SJSA1 (cell line): ENCODE measurements at places on chromosomes 1 and 21. TPM values are rescaled to one million over a fixed set of nuclear protein-coding genes. Genes with fewer than 3 reads are reported as not detected.

Gene OR2M7
- not detected in 2 replicates for total RNA-seq

DNA sequence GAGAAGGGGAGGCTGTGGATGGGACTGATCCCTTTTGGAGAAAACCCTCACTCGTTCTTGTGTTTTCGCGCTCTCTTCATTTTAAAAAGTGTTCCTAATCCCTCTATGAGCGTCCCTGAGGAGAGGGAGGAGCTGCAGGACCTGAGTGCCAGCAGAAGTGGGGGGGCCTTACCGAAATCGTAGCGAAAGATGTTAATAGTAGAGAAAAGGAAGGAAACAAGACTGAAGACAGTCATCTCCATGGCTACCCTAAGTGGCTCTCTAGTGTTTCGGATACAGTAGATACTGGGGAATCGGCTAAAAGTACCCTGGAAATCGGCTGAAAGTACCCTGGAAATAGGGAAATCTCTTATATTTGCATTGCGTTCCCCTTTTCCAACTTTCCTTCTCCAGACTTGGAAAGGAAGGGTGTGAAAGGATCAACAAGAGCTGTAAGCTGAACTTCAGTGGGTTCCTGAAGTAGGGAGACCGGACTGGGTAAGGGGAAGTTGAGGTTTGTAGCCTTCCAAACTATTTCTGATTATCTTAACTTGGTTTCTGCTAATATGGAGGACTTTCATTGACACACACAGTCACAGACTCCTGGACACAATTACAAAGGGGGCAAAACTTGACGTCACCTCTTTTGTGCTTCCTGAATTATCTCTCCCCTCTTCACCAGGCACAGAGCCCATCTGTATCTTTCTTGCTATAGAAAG is 486 bp upstream of the DSTYK start:
- H3K4me3 ChIP-seq = peak overlapping the region; percentile 88
- H3K4me1 ChIP-seq = peaks cover 13% of the 10 kb centered on the region
- DNase-seq = no peak

DNA sequence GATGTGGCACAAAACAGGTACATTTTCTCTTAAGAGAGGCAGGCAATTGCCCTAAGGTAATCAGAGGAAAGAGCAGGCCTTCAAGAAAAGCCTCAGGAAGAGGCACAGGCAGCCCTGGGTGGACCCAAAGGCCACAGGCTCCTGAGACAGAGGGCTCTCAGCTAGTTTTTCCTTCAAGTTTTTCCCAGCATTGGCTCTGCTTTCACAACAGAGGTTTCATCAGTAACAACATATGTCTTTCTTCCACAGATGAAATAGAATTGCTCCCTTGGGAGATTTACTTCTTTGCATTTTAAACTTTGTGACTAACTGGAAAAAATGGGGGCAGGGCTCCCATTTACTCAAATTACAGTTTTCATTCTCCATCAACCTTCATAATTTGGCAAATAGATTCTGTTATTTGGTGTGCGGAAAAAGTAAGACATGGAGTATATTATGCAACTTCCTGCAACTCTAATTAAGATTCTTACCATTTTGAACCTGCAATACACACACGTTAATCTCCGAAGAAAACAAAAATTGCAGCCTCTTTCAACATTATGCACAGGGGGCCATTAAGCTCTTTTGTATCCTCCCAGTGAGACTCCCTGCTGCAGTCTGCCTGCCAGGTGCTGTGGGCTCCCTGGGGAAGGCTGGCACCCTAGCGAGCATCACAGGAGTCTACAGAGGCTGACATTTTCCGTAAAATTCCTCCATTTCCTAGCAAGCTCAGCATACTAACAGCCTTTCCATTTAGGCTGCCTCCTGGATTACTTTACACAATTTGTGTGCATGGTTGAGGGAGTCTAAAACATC is 282.3 kb downstream of the USH2A start:
- H3K36me3 ChIP-seq = no peaks in the 10 kb centered on the region
- no peak overlapping the region for H3K4me3 ChIP-seq
- no peak for DNase-seq
- H3K4me1 ChIP-seq = no peaks in the 10 kb centered on the region
- no peak overlapping the region for H3K27ac ChIP-seq

- no peak overlapping the region for H3K27ac ChIP-seq
- peaks cover 56% of the 10 kb centered on the region for H3K36me3 ChIP-seq
- H3K27me3 ChIP-seq = no peaks in the 10 kb centered on the region
- no peak overlapping the region for H3K4me3 ChIP-seq
- H3K4me1 ChIP-seq = peaks cover 31% of the 10 kb centered on the region
Measured at GRCh38 chr1:11923069-11923826, 3.0 kb downstream of the KIAA2013 start.

DNA sequence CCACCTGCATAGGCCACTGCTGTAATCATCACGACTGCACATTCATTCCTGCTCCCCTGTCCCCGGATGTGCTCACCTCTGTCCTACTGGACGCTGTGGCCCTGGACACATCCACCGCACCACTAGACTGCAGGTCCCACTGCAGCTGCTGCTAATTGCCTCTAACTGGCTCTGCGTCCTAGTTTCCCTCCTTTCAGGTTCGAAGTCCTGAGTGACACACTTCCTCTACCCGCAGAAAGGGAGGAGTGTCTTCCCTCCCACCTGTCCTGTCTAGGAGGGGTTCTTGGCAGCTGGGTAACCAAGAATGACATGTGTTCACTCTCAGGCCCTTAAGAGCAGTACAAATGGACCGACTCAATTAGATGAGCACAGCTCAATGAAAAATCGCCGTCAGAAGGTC is 40.5 kb upstream of the ITPKB start:
- no peak overlapping the region for H3K4me3 ChIP-seq
- no peak for DNase-seq
- H3K27me3 ChIP-seq = no peaks in the 10 kb centered on the region
- H3K4me1 ChIP-seq = peaks cover 30% of the 10 kb centered on the region

- DNase-seq = no peak
- H3K36me3 ChIP-seq = no peaks in the 10 kb centered on the region
- peaks cover 26% of the 10 kb centered on the region for H3K4me1 ChIP-seq
- H3K4me3 ChIP-seq = no peak overlapping the region
Measured at GRCh38 chr1:203463469-203464062, 12.0 kb upstream of the PRELP start.

- H3K27me3 ChIP-seq = no peaks in the 10 kb centered on the region
- no peak overlapping the region for H3K27ac ChIP-seq
- H3K36me3 ChIP-seq = no peaks in the 10 kb centered on the region
- no peak overlapping the region for H3K4me3 ChIP-seq
Measured at GRCh38 chr1:205970486-205970885, 27.2 kb upstream of the SLC26A9 start.

DNA sequence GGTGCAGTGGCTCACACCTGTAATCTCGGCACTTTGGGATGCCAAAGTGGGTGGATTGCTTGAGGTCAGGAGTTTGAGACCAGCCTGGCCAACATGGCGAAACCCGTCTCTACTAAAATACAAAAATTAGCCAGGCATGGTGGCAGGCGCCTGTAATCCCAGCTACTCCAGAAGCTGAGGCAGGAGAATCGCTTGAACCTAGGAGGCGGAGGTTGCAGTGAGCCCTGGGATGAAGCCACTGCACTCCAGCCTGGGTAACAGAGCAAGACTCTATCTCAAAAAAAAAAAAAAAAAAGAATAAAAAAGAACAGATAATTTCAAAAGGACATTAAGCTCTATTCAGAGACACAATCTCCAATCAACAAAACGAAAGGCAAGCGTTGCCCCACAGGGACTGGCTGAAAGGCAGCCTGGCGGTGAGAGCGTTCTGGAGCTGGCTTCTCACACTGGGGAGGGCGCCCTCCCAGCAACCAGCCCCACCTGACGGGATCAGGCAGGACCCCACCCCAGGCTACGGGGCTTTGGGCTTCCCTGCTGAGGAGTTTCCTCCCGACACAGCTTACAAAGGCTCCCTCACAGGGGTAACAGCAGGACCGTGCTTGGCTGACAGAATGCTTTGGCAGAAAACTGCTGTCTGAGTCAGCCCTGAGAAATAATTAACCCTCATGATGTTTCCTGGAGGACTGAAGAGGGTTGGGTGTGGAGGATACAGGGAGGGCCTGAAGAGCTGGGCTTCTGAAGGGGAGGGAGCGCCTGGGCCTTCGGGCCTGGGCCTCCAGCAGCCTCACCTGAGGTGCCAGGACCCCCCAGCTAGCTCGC is 31.1 kb upstream of the SRP9 start:
- H3K36me3 ChIP-seq = no peaks in the 10 kb centered on the region
- no peaks in the 10 kb centered on the region for H3K27me3 ChIP-seq
- peaks cover 17% of the 10 kb centered on the region for H3K4me1 ChIP-seq

Gene CDK18
- total RNA-seq = 0.05 TPM in 1 of 2 replicates, not detected in the other

- no peaks in the 10 kb centered on the region for H3K27me3 ChIP-seq
- no peak overlapping the region for H3K27ac ChIP-seq
- H3K4me1 ChIP-seq = no peaks in the 10 kb centered on the region
- DNase-seq = no peak
- H3K36me3 ChIP-seq = no peaks in the 10 kb centered on the region
Measured at GRCh38 chr1:17683598-17683997, 71.5 kb upstream of the ACTL8 start.

Gene CD1D
- total RNA-seq = not detected in 2 replicates

GRCh38 chr1:78469576-78469975 is 21.2 kb upstream of the PTGFR start:
- H3K4me3 ChIP-seq = no peak overlapping the region
- no peak for DNase-seq
- no peaks in the 10 kb centered on the region for H3K36me3 ChIP-seq
- H3K27me3 ChIP-seq = no peaks in the 10 kb centered on the region
- H3K4me1 ChIP-seq = no peaks in the 10 kb centered on the region

DNA sequence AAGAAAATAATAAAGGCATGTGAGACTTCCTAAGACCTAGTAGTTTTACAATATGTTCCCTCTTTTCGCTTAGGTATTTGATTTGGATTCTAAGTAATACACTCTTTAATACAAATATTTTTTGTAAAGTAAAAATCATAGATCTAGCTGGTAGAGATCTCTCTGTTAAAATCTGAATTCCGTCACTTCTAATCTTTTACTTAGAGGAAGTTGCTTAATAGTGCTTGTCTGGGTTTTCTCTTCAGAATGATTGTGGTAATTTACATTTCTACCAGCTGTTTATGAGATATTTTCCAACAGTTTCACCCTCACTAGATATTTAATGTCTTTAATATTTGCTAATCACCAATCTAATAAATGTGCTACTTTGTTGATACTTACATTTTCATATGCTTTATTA is 23.3 kb downstream of the RBM11 start:
- H3K36me3 ChIP-seq = no peaks in the 10 kb centered on the region
- DNase-seq = no peak
- no peaks in the 10 kb centered on the region for H3K27me3 ChIP-seq
- no peaks in the 10 kb centered on the region for H3K4me1 ChIP-seq
- no peak overlapping the region for H3K4me3 ChIP-seq

Gene AZIN2
- 3.0 and 9.7 TPM in 2 replicates for total RNA-seq

DNA sequence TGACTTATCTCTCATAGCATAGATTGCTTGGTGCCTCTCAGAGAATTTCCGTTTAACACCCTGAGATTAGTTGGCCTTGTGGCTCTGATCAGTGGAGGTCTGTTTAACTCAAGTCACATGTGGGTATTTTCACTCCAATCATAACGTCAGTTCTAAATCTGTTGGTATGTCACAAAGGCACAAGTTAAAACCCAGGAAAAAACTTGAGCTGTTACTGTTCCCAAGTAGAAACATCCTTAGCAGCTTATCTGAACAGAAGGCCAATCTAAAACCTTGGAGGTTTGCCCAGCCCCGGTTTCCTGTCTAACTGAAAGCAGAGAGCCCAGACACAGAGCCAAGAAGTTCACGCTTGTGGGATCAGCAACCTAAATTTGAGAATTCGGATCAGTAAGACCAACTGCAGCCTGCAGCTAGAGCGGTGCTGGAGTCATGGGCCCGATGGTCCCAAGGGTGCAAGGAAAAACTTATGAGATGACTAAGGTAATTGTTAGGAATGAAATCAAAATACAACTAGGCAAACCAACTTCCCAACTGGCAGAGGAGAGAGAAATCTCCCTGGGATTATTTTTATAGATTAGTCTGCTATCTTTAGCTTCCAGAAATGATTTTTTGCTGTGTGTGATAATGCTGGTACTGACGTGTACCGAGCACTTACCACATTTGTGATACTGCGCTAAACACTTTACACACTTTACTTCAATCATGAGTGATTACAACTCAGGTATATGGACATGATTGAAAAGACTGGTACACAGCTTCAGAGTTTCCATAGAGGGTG is 90.2 kb upstream of the C1orf21 start:
- no peaks in the 10 kb centered on the region for H3K36me3 ChIP-seq
- H3K27ac ChIP-seq = peak overlapping the region; percentile 17
- no peak overlapping the region for H3K4me3 ChIP-seq
- H3K4me1 ChIP-seq = peaks cover 50% of the 10 kb centered on the region
- DNase-seq = peak; percentile 46
- H3K27me3 ChIP-seq = no peaks in the 10 kb centered on the region

DNA sequence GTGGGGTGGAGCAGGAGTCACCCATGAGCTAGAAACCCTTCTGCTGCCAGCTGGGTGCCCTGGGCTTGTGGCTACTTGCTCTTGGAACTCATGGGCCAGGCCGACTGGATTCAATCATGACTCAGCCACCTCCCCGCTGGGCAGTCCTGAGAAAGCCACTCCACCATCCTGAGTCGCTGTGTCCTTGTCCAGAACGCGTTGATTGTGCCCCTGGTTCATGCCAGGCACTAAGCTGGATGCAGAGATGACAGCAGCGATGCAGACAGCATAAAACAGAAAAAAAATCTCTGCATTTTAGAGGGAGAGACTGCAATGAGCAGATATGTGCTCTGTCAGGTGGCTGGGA is 10.6 kb downstream of the PADI1 start:
- H3K4me1 ChIP-seq = peaks cover 40% of the 10 kb centered on the region
- H3K36me3 ChIP-seq = no peaks in the 10 kb centered on the region
- no peaks in the 10 kb centered on the region for H3K27me3 ChIP-seq

DNA sequence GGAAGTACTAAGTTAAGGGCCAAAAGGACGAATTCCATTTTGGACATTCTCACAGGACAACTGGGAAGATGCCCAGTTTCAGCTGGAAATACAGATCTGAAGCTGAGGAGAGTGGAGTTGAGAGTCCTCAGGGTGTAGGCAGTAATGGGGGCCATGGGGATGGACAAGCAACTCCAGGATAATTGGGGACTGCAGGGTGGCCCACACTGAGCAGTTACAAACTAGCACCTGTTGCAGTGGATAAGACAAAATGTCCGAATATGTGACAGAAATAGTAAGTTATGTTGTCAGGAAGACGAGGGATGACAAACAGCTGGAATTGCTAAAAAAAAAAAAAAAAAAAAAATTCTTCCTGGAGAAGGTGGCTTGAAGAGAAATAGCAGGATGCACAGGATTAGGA is 34.6 kb upstream of the KANK4 start:
- no peak overlapping the region for H3K4me3 ChIP-seq
- no peak overlapping the region for H3K27ac ChIP-seq
- peaks cover 3% of the 10 kb centered on the region; the same call in 1 of the 2 replicates for H3K4me1 ChIP-seq
- DNase-seq = no peak
- H3K27me3 ChIP-seq = no peaks in the 10 kb centered on the region
- no peaks in the 10 kb centered on the region for H3K36me3 ChIP-seq

- H3K4me3 ChIP-seq = peak overlapping the region; percentile 56
- no peak for DNase-seq
- no peaks in the 10 kb centered on the region for H3K27me3 ChIP-seq
- H3K36me3 ChIP-seq = no peaks in the 10 kb centered on the region
Measured at GRCh38 chr1:28592321-28593071, 431 bp downstream of the RAB42 start.
